ENCODE measurements at places on chromosomes 7 and 10. TPM values are rescaled to one million over a fixed set of nuclear protein-coding genes. Genes with fewer than 3 reads are reported as not detected.

FMC1 gene
- polyA plus RNA-seq = 39.0 TPM

OR2A1 gene
- 0.79 TPM for polyA plus RNA-seq

VWA2 gene
- 1.9 TPM for polyA plus RNA-seq

TAS2R41 gene
- polyA plus RNA-seq = not detected

FAM25A gene
- polyA plus RNA-seq = not detected

GIMAP8 gene
- polyA plus RNA-seq = 8.6 TPM

GHRHR gene
- not detected for polyA plus RNA-seq

KIFBP gene
- polyA plus RNA-seq = 33.3 TPM

FHIP2A gene
- polyA plus RNA-seq = 33.9 TPM

IGFBP1 gene
- polyA plus RNA-seq = 0.43 TPM

OR2A2 gene
- not detected for polyA plus RNA-seq

FAM24A gene
- polyA plus RNA-seq = not detected

PLXNA4 gene
- 14.7 TPM for polyA plus RNA-seq

FRAT1 gene
- 3.5 TPM for polyA plus RNA-seq

KCP gene
- 17.8 TPM for polyA plus RNA-seq

KIF11 gene
- 38.4 TPM for polyA plus RNA-seq

CTAGE8 gene
- polyA plus RNA-seq = 6.8 TPM

Measured in right renal pelvis (tissue), 4 donors.